ENCODE measurements at places on chromosomes 11 and 22. TPM values are rescaled to one million over a fixed set of nuclear protein-coding genes. Genes with fewer than 3 reads are reported as not detected.

The OR5M11 gene
- polyA plus RNA-seq, result not detected

The BEST1 gene
- 3.0 TPM for polyA plus RNA-seq

The C11orf86 gene
- polyA plus RNA-seq, result 0.45 TPM

The FAM181B gene
- 0.11 TPM for polyA plus RNA-seq

The CYB561A3 gene
- 39.4 TPM for polyA plus RNA-seq

The IGLL1 gene
- not detected for polyA plus RNA-seq

The TMEM151A gene
- 0.75 TPM for polyA plus RNA-seq

The MYO18B gene
- polyA plus RNA-seq, result 0.34 TPM

The IL17REL gene
- polyA plus RNA-seq, result 0.03 TPM

The BACE1 gene
- polyA plus RNA-seq, result 10.6 TPM

The GAS2 gene
- 0.56 TPM for polyA plus RNA-seq

The HEPN1 gene
- 2.3 TPM for polyA plus RNA-seq

The HEPACAM gene
- 2.6 TPM for polyA plus RNA-seq

The ANO5 gene
- polyA plus RNA-seq, result 0.99 TPM

The ST13 gene
- polyA plus RNA-seq, result 225 TPM

The E2F8 gene
- 2.2 TPM for polyA plus RNA-seq

The KCNE3 gene
- 7.1 TPM for polyA plus RNA-seq

The TAF6L gene
- 18.2 TPM for polyA plus RNA-seq

The GLB1L3 gene
- polyA plus RNA-seq, result 0.03 TPM

The LIN7C gene
- polyA plus RNA-seq, result 10.1 TPM

The HIKESHI gene
- polyA plus RNA-seq, result 22.3 TPM

The ZNF215 gene
- 0.48 TPM for polyA plus RNA-seq

The TPP1 gene
- polyA plus RNA-seq, result 18.7 TPM

The CREBZF gene
- polyA plus RNA-seq, result 19.2 TPM

The GGTLC3 gene
- not detected for polyA plus RNA-seq

The MYBPC3 gene
- polyA plus RNA-seq, result 0.07 TPM

The PATE2 gene
- not detected for polyA plus RNA-seq

The OR51B5 gene
- not detected for polyA plus RNA-seq

The MYOD1 gene
- polyA plus RNA-seq, result not detected

The UBQLNL gene
- 0.08 TPM for polyA plus RNA-seq

The TEX54 gene
- not detected for polyA plus RNA-seq

The MS4A4E gene
- polyA plus RNA-seq, result 0.08 TPM

The MLC1 gene
- polyA plus RNA-seq, result 0.08 TPM

The LRRC74B gene
- polyA plus RNA-seq, result not detected

The CATSPERZ gene
- not detected for polyA plus RNA-seq

The ALDH3B2 gene
- not detected for polyA plus RNA-seq

The SHISAL1 gene
- 0.30 TPM for polyA plus RNA-seq

The NLRP14 gene
- polyA plus RNA-seq, result not detected

The IL17RA gene
- 19.7 TPM for polyA plus RNA-seq

The KRTAP5-10 gene
- not detected for polyA plus RNA-seq

The IFITM10 gene
- 0.16 TPM for polyA plus RNA-seq

The OR52E8 gene
- polyA plus RNA-seq, result not detected

The RIBC2 gene
- polyA plus RNA-seq, result 0.06 TPM

The CECR2 gene
- 1.4 TPM for polyA plus RNA-seq

The NEFH gene
- polyA plus RNA-seq, result 0.56 TPM

The CCDC73 gene
- not detected for polyA plus RNA-seq

The MEI1 gene
- polyA plus RNA-seq, result 0.34 TPM

The MUC5AC gene
- 24.5 TPM for polyA plus RNA-seq

The ZBTB16 gene
- polyA plus RNA-seq, result 43.1 TPM
